ENCODE measurements at places on chromosomes 12 and 14.

DNA sequence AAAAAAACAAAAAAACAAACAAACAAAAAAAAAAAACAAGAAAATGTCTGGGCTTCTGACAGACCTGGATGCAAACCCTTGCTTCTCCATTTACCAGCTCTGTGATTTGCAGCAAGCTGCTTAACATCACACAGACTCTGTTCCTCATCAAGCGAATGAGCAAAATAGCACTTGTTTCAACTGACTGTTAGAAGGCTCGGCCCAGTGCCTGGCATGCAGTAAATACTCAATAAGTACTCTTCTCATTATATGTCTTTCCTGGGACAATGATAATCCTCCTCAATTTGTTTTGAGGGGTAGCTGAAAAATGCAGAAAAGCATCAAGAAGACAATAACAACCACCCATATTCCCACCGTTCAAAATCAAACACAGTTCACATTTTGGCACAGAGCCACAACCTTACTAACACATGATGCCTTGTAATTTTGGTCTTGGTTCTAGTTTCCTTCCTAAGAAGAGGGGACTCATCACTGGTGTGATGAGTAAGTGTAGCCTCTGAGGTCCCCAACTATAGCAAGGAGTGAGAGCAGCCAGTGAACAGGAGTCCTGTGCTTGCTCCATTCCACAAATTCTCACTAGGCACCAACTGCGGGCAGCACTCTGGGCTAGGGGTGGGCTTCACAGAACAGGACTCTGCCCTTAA is 60.4 kb downstream of the TTC7B start:
- DNase-seq, result peak; percentile 40

GRCh38 chr14:100295376-100296105 is 10.7 kb downstream of the SLC25A29 start:
- DNase-seq, result no peak

- no peak for DNase-seq
Measured at GRCh38 chr14:76696361-76696760, 64.9 kb upstream of the VASH1 start.

GRCh38 chr12:101616027-101616494 is 21.3 kb downstream of the MYBPC1 start:
- peak; percentile 22 for DNase-seq

DNA sequence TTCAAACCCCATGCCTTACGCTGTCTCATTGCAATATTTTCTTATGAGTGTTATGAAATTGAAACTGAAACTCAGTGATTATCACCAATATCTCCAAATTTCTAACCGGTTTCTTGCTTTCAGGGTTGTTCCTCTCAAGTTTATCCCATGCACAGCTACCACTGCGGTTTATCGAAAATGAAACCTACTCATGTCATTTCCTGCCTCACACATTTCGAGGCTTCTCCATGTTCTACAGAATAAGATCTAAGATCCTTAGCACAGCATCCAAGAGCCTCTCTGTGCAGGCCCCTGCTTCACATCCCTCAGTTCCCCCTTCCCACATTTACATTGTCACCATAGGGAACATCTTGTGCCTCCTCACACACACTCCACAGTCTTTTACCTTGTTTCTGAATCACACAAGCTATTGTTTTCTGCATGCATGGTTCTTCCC is 45.5 kb upstream of the FAR2 start:
- no peak for DNase-seq

- no peak for DNase-seq
Measured at GRCh38 chr12:41709463-41710285, 435.0 kb downstream of the GXYLT1 start.

DNA sequence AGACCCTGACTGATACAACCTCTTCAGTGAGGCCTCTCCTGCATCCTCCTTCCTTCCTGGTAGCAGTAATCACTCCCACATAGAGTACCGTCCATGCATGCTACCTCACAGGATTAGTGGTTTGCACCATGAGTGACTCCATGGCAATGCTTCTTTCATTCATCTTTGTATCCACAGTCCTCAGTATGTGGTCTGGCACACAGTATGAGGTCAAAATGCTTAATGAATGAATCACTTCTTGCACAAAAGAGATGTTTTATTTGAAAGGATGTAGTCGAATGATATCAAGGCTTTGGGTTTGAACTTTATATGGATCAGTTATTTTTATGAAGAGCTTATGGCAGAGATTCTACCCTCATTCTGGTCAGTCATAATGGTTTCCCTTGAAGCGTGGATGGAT is 42.2 kb downstream of the KCNA5 start:
- DNase-seq, result peak; percentile 51

DNA sequence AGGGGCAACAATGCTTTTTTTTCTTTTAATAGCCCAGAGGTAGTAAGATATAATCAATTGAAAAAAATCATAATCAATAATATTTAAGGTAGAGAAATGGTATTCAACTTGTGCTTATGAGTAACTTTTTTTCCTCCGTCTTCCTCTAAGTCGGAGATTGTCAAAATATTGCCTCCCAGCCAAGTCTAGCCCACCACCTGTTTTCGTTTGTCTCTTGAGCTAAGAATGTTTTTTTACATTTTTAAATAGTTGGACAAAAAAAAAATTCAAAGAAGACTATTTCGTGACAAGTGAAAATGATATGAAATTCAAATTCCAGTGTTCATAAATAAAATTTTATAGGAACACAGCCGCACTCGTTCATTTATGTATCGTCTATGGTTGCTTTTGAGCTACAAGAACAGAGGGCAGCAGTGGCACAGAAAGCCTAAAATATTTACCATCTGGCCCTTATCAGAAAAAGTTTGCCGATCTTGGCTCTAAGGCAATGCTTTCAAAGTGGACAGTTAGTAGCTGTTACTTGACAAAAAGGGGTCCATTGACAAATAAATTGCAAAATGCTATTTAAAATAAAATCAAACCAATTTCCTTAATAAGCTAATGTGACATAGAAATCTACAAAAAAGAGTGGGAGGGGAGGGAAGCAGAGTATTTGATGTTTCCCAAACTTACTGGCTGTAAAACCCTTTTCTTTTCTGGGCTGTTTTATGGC is 40.8 kb upstream of the MAX start:
- DNase-seq, result no peak

- DNase-seq, result no peak
Measured at GRCh38 chr12:1758887-1759286, 61.5 kb upstream of the LRTM2 start.

- no peak for DNase-seq
Measured at GRCh38 chr12:25629341-25629740, 76.3 kb upstream of the LMNTD1 start.

DNA sequence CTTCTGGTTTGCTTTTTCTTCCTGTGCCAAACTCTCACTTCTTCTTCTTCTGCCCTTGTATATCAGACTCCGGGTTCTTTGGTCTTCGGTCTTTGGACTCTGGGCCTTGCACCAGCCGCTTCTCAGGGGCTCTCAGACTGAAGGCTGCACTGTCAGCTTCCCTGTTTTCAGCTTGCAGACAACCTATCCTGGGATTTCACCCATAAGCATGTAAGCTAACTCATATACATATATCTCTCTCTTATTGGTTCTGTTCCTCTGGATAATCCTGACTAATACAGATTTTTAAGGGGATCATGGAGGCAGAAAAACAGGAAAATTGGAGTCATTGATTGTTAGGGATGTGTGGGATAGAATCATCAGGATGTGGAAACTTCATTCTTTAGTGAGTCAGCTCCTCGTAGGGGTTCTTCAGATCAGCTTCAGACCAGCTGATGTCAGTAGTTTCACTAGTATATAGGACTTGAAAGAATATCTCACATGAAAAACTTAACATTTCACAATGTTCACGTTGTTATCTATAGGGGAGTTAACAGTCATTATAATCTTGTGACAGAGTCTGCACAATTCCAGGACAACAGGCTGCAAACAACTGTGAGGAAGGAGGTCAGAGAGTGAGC is 102.9 kb downstream of the RASSF9 start:
- DNase-seq, result peak; percentile 12

DNA sequence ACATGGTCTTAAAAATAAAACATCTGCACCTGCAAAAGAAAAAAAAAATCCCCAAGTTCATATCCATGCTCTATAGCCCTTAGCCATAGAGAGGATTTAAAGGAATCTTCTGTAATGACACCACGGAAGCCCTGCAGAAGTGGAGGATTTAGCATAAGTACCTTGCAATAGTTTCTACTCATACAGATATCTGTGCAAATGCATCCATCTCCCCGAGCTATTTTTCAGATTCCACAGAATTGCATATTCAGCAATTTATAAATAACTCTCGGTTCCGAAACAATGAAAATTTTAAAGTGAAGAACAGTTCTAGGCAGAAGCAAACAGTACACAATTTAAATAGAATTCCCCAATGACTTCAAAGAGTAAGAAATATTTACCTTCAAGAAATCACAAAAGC is 424 bp downstream of the IGF1 start:
- no peak for DNase-seq

DNA sequence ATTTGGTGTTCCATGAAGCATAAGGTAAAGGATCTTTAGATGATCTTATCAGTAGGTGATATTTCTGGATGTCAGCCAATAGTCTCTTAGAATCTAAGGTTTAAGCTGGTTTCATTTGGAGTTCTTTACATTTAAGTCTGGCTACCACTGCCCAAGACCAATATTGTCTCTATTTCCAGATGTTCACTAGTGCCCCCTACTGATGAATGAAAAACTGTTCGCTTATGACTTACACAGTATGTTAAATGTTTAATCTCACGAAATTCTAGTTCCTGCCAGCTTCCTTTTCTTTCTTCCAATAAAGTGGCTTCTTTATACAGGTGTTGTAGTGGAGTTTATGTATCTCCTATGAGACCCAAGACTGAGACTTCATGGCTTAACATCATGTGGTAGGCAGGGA is 31.8 kb upstream of the MIS18BP1 start:
- no peak for DNase-seq

DNA sequence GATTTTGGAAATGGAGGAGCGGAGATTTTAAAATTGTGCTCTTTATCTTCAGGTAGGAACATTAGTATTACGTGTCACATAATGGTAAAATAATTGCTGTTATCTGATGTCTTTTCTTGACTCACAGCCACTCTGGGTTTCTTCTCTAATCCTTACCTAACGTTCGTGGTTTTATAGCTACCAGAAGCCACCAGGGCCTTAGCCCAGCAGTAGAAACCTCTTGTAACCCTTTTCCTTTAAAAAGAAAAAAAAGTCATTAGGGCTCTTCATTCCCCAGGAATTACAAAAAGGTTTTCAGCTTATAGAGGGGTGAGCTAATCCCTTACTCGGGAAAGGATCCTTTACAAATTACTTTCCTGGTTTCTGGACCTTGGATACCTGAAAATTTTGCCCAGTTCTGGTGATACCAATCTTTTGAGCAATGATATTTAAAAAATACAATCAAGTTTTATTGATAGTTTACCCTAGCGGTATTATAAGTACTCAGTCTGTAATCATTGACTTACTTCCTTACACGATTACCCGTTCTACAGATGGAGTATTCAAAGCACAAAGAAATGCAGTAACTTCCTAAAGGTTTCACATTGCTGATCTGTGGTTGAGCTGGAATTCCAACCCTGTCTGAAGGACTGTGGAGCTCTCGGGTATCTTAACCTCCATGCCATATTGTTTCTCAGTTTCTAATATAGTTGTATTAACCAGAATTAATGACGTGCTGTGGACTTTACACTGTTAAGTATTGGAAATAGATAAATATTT is 1.6 kb downstream of the GABARAPL1 start:
- DNase-seq, result peak; percentile 42

DNA sequence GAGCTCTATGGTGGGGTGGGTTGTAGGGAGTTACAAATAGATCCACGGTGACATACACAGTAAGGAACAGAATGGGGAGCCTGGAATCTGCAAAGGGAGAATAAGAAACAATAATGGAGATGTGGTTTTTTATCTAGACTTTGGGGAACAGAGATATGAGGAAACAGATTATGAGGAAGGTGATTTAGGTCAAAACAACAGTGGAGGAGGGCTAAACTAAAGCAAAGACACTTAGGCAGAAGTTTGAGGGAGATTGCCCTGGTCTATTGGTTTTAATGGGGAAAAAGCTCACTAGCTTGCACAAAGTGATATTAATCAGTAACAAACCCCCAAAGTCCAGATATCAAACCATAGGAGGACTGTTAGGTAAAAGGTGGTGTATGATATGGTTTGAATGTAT is 144.5 kb upstream of the DYRK2 start:
- DNase-seq, result no peak

DNA sequence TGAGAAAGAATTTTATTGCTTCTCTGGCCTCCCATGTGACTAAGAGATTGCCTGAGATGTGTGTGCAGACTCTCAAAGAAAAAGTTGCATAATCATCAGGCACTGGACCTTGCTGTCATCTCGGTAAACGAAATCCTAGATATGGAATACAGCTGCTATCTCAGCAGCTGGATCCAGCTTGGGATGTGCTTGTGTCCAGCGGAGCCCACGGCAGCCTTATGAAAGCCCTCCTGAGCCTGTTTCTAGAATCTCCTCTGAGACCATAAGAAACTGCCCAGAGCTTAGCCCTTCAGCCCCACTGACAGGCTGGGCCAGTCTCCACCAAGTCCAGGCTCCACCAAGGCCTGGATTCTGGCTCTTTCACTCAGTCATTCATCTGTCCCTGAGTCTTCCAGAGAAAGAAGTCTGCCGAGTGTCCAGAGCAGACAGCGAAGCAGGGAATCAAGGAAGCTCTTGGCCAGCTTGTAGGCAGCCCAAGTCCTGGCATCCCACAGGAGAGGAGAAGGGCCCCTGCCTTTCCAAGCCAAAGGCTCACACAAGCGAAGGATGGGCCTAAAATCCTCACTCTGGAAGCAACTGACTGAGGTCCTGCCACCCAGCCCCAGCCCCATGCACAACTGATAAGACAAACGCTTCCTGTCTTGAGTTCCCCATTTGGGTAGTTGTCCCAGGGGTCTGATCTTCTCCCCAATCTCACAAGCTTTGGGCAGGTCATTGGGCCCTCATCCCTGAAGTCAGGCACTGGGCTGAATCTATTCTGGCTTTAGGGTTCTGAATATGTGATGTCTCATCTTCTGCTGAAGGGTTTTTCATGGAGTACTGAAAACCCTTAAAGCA is 97.8 kb downstream of the SEC23A start:
- DNase-seq, result no peak

DNA sequence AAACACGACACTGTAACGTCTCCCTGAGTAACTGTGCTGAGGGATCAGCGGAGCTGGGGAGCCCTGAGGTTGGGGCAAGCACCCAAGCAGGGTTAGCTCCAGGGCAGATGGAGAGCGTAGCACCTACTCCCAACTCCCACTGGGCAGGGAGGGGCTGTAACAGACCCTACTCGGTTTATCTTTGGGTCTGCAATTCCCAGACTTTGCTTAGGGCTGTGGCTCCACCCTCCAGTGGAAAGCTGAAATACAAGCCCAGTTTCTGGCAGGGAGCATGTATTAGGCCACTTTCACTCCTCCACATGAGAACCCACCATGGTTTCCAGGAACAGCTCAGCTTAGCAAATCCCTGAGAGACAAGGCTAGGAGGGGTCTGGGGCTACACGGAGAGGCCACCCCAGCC is 17.3 kb upstream of the TC2N start:
- DNase-seq, result no peak

DNA sequence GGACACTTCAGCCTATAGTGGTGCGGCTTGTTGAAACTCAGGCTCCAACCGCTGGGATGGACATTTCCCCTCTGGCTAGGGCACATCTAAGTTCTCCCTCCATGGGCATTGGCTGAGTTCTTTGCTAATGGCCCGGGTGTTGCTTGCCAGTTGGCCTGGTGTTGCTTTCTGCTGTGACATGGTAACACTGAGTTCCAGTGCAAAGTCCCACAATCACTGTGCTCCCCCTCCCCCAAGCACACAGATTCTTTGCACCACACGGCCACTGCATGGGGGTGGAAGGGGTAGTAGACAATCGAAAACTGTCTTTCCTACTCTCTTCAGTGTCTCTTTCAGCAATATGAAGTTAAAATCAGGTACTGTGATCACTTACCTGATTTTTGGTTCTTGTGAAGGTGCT is 308.2 kb downstream of the FUT8 start:
- no peak for DNase-seq

GRCh38 chr12:129185855-129186254 is 332.6 kb downstream of the GLT1D1 start:
- no peak for DNase-seq

Data from PC-3 (cell line).